ENCODE measurements at places on chromosomes 7 and 10.

DNA sequence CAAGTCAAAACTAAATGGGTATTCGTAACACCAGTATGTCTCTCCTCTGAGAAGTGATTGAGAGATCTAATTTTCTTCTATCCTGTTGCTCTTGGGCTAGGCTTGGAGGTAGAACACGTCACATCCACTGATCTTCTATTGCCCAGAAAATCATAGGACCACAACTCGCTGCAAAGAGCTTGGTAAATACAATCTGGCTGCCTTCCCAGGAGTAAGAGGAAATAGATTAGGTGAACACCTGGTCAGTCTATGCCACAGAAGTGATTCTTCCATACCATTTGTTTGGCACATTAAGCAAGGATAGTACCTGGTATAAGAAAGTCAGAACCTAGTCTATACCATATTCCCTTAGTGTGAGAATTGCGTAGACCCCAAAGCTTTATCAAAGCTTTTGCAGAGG is 129.3 kb upstream of the PHYHIPL start:
- DNase-seq = no peak

DNA sequence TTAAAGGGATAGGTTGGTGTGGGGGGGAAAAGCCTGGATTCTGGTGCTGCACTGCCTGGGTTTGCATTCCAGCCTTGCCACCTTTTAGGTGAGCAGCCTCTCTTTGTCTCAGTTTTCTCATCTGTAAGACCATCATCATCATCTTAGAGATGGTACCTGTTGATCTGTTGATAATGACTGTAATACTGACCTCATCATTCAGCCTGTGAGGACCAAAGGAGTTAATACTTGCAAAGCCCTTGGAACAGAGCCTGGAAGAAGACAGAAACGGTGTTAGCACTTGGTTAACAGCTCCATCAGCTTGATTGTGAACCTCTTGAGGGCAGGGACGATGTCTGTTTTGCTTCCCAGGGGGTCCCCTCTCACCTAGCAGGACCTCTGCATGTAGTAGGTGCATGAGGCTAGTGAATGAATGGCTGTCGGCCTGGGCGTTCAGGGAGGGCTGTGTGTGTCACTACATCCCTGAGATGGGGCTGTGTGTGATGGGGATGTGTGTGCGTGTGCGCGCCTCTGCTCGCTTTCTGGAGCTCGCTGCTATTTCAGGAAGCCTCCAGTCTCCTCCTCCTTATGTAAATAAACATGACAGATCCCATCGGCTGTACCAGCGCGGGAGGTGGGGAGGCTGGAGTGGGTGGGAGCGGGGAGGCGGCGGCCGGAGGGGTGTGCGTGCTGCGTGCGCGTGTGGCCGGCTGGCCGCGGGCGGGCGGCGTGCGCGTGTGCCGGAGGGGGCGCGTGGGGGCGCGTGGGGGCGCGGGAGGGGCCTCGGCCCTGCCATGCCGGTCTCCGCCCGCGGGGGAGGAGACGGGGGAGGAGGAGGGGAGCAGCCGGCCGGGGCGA is 61.2 kb downstream of the NEURL1 start:
- no peak for DNase-seq

DNA sequence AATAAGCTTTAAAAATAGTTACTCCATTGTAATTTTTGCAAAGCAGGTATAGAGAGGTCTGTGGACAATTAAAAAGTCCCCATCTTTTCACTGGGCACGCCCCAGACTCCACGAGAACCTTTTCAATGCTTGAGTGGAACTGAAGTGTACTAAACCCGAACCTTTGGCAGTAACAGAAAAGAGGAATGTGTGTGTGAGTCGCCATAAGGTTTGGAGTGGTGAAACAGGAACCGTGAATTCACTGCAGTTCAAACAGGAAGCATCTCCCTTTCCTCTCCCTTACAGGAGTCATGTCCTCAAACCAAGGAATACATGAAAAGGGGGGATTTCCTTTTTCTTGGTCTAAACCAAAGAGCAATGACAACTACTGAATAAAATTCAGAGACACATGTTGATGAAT is 23.2 kb downstream of the NDUFB2 start:
- DNase-seq = no peak

- no peak for DNase-seq
These were observed 135.8 kb downstream of the STRA8 start for GRCh38 chr7:135369405-135369804.

DNA sequence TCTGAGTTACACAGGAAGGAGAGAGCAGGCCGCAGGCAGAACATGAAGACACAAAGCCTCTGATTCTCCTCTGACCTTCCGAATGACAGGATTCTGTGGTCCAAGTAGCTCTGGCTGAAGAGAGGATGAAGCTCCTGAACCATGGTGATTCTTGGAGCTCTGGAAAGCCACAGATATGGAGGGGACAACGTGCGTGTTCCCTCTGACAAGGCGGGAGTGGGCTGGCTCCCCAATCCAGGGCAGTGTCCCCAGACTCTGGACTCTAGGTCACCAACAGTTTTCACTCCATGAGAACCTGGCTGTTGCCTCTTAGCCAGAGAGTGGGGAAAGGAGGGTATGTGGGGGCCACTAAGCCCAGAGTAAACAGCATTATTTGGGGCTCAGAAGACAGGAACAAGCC is 7.4 kb upstream of the TRPV6 start:
- DNase-seq = peak; percentile 56

DNA sequence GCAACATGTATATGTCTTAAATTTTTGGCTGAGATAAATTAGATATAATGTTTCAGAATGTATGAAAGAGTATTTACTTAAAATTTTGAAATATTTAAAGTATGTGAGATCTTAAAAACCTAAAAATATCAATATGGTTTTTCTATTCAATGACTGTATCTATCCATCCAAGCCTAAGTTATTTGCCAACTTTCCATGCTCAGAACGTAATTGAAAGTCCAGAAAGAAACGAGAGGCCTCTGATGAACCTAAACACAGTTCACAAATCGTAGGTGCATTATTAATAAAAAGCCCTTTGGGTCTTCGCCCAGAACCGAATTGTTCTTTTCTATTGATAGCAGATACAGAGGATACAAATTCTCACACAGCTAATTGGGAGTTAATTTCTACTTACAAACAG is 6.5 kb downstream of the SVIL start:
- no peak for DNase-seq

DNA sequence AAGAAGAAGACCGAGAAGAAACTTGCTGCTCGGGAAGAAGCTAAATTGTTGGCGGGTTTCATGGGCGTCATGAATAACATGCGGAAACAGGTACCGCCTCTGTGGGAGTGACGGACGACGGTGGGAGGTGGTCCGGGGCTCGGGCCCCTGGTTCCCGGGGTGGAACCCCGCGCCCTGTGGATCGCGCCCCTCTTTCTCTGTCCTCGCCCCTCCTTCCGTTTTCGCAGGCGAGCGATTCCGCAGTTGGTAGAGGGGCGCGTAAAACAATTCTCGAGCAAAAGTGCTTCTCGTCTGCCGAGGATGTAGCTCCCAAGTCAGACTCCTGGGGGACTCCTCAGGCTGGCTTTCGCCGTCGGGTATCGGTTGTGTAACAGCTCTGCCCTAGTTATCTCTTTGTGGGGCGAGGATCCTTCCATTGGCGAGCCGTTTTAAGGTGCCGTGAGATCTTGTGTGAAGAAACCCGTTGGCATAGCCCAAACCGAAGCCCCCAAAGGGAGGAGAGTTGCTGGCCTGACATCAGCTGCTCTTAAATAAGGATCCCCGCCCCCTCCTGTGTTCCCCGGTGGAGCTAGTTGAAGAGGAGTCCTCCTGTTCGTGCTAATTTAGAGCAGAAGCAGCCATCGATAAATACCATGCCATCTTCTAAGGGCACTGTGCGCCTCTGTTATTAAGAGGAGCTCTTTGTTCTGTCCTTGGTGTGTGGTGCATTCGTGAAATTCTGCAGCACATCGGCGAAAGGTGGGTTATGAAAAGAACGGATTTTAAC is 655 bp downstream of the KLHL7 start:
- DNase-seq = peak; percentile 79

DNA sequence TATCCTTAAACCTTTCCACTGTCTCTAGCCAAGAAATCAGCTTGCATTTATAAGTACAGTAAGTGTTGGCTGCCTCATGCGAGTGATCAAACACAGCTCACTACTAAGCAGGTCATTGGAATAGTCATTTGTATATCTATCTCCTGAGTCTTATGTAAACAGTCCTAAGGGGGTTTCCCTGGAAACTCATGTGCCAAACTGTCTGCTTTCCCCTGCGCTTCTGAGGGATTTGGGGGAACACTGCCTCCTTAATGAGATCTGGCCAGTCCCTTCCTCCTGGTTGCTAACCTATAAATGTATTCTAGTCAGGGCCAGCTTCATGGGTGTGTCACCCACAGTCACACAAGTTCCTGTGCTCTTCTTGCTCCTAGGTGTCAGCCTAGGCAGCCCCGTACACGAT is 133.1 kb downstream of the CD36 start:
- DNase-seq = no peak

DNA sequence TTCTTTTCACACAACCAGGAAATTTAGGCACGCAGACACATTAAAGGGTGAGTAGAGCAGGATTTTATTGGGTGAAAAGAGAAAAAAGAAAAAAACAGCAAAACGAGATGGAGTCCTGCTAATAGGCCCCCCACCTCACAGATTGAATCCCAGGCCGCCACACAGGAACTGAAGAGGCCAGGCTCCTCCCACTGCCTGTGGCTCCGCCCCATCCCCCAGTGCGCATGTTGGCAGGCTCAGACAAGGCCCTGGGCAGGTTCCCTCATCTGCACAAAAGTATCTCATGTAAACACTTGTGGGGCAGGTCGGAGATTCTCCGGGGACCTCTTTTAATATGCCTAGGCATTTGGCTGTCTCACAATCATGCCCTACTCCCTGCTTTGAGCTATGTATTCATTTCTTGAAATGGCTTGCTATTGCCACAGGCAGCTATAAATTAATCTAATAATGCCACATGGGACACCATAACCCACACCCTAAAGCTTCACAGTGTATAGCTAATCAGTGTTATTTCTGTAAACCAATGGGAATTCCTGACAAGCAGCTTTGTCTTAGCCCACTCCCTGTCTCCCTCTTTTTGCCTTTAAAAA is 76.2 kb upstream of the KIF5B start:
- DNase-seq = no peak

DNA sequence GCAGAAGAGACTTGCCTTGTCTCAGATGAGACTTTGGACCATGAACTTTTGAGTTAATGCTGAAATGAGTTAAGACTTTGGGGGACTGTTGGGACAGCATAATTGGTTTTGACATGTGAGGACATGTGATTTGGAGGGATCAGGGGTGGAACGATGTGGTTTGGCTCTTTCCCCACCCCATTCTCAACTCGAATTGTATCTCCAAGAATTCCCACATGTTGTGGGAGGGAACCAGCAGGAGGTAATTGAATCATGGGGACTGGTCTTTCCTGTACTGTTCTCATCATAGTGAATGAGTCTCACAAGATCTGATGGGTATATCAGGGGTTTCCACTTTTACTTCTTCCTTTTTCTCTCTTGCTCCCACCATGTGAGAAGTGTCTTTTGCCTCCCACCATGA is 229.7 kb upstream of the KCND2 start:
- DNase-seq = no peak

GRCh38 chr10:131277278-131277677 is 34.2 kb downstream of the TCERG1L start:
- no peak for DNase-seq

- no peak for DNase-seq
These were observed 179.1 kb downstream of the PRKCQ start for GRCh38 chr10:6400821-6401465.
